ENCODE measurements at places on chromosomes 2 and 18.

- no peak for DNase-seq
Measured at GRCh38 chr2:143762176-143762928, 633.1 kb downstream of the ARHGAP15 start.

- no peak for DNase-seq
Measured at GRCh38 chr2:229832510-229832898, 89.3 kb downstream of the TRIP12 start.

DNA sequence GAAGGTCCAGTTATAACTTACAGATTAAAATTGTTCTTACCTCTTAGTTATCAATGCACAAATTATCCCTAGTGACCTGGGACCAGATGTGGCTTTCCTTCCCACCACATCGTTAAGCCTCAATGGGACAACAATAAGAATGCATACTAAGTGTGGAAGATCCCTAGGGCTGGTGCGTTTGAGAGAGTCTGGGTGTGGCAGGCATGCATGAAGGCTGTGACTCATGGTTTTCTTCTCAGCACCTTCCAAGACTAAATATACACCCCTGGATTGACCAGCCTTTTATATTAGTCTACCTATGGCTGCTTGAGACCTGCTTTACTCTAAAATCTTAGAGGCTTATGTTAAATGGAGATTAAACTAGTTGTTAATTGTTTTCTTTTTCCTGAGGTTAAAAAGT, 261.7 kb upstream of the SLC14A2 start:
- no peak for DNase-seq

GRCh38 chr18:76808561-76808960, 13.8 kb upstream of the ZNF236 start:
- DNase-seq, result no peak

All from hypothalamus (tissue), 51 donors.